Activated CD4-positive, alpha-beta memory T cell treated with anti-CD3 and anti-CD28 coated beads for 36 hours (primary cell): ENCODE measurements at places on chromosomes 2 and 18. TPM values are rescaled to one million over a fixed set of nuclear protein-coding genes. Genes with fewer than 3 reads are reported as not detected.

DNA sequence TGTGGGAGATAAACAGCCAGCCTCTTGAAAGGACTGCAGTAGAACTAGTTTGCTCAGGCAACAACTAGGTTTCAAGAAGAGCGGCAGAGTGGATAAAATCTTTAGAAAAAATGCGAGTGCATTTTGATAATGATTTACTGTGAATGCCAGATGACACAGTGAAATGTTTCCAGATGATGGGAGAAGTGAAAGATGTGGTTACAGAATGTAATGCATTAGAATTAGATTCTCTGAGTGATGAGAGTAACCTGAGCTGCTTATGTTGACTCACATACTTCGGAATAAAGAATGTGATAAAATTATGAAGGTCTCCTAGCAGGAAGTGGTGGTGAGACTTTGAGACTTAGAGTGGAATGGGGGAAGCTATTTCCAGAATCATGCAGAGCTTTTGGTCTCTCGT, 184.3 kb downstream of the GULP1 start:
- no peak for DNase-seq

GRCh38 chr2:75547345-75548035, 13.2 kb downstream of the EVA1A start:
- DNase-seq = no peak

- DNase-seq = no peak
Measured at GRCh38 chr2:234412726-234413125, 84.2 kb downstream of the ARL4C start.

DNA sequence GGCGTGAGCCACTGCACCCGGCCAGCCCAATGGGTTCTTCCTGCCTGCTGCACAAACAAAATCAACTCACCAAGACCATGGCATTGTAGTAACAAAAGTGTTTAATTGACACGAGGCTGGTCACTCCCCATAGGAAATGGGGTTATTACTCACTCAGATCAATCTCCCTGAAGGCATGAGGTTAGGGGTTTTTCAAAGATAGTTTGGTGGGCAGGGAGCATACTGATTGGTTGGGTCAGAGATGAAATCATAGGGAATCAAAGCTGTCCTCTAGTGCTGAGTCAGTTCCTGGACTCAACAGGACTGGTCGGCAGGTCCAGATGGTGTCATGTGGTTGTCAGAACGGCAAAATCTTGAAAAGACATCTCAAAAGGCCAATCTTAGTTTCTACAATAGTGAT, 122.1 kb downstream of the TMEM17 start:
- DNase-seq = no peak

- DNase-seq = no peak
Measured at GRCh38 chr2:80256782-80257167, 47.8 kb downstream of the LRRTM1 start.

GRCh38 chr2:65326276-65326675, 98.6 kb downstream of the ACTR2 start:
- DNase-seq = no peak

GRCh38 chr2:207501802-207502576, 27.8 kb upstream of the CREB1 start:
- no peak for DNase-seq

- no peak for DNase-seq
Measured at GRCh38 chr2:127541809-127542208, 6.3 kb downstream of the MYO7B start.

- DNase-seq = no peak
Measured at GRCh38 chr18:44708451-44709083, 27.9 kb downstream of the SETBP1 start.

DNA sequence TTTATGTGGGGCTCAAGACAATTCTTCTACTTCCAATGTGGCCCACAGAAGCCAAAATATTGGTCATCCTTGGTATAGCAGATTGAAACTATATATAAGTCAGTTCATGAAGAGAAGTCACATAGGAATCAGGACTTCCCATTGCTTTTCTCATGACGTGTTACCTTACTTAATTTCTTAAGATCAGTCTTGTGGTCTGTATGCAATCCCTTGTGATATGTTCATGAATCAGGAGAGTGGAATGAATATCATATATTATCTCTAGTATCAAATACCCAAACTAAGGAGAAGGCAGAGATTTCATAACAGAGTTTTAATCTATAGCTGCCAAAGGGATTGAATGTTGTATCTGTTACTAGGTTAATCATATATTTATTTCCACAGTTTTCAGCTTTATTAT, 1390.4 kb downstream of the SUCLG1 start:
- no peak for DNase-seq

The SERPINB5 gene
- not detected for total RNA-seq

The FEV gene
- total RNA-seq = not detected

The PAX8 gene
- 4.1 TPM for total RNA-seq

The NEB gene
- 0.05 TPM for total RNA-seq
